ENCODE measurements at places on chromosomes 11 and 22.

DNA sequence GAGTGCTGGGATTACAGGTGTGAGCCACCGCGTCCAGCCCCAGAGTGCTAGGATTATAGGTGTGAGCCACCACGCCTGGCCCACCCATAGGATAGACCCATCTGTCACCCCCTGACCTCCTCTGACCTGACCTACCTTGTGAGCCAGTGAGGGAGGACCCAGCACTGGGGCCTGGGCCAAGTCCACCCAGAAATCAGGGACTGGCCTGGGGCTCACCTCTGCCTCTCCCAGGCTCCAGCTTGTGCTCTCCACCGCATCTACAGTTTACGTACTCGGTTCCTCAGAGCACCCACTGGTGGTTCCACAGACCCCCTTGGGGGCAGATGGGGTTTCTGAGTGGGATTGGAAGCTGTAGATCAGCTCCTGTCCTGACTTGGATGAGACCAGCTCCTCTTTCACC, 6.4 kb downstream of the SLC29A2 start:
- no peak for DNase-seq

- DNase-seq: no peak
Measured at GRCh38 chr11:103659206-103659618, 377.2 kb upstream of the DDI1 start.

GRCh38 chr22:23242473-23243001, 62.2 kb downstream of the BCR start:
- DNase-seq: no peak

- no peak for DNase-seq
Measured at GRCh38 chr11:83132191-83132590, 24.7 kb upstream of the PCF11 start.

DNA sequence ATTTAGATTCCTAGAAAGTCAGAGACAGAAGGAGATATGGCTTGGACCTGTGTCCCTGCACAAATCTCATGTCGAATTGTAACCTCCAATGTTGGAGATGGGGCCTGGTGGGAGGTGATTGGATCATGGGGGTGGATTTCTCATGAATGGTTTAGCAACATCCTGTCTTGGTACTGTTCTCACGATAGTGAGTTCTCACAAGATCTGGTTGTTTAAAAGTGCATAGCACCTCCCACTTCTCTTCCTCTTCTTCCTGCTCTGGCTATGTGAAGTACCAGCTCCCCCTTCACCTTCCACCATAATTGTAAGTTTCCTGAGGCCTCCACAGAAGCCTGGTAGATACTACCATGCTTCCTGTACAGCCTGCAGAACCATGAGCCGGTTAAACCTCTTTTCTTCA, 27.6 kb upstream of the PAMR1 start:
- DNase-seq: no peak

GRCh38 chr11:69770540-69770939, 4.6 kb downstream of the FGF4 start:
- DNase-seq: no peak

DNA sequence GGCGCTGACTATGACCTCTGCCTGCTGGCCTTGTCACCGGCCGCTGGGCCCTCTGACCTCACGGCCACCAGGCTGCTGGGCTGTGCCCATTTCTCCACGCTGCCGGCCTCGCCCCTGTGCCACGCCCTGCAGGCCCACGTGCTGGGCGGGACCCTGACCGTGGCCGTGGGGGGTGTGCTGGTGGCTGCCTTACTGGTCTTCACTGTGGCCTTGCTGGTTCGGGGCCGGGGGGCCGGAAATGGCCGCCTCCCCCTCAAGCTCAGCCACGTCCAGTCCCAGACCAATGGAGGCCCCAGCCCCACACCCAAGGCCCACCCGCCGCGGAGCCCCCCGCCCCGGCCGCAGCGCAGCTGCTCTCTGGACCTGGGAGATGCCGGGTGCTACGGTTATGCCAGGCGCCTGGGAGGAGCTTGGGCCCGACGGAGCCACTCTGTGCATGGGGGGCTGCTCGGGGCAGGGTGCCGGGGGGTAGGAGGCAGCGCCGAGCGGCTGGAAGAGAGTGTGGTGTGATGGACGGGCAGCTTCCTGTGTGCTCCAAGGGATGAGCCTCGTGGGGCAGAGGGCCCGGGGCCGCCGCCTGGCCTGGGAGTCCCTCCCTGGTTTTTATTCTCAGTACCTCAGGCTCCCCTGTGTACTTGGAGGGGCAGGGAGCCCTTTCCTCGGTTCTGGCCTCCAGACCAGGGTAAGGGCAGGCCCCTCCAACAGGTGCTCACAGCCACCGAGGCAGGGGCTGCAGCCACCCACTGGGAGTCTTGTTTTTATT, 3.0 kb downstream of the LRFN4 start:
- DNase-seq: no peak

GRCh38 chr11:131534611-131535010, 164.2 kb downstream of the NTM start:
- no peak for DNase-seq

DNA sequence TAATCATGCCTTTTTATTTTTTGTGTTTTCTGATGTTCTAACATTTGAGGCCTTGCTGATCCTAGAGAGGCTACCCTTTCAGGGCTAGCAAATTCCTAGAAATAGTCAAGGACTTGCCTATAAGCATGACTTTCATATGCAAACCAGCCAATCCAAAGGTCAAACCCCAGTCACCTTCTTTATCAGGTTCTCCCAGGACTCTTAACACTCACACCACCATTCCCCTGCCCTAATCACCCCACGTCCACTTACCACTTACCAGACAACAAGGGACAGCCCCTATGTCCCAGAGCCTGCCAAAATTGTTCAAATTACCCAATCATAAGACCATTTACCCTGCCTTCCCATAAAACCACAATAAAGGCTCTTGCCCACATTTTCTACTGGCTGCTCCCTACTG, 1339.8 kb downstream of the LRRC4C start:
- DNase-seq: no peak

GRCh38 chr11:74522776-74523175, 29.3 kb upstream of the LIPT2 start:
- no peak for DNase-seq

GRCh38 chr11:117986981-117987574, 884 bp downstream of the IL10RA start:
- DNase-seq: no peak

DNA sequence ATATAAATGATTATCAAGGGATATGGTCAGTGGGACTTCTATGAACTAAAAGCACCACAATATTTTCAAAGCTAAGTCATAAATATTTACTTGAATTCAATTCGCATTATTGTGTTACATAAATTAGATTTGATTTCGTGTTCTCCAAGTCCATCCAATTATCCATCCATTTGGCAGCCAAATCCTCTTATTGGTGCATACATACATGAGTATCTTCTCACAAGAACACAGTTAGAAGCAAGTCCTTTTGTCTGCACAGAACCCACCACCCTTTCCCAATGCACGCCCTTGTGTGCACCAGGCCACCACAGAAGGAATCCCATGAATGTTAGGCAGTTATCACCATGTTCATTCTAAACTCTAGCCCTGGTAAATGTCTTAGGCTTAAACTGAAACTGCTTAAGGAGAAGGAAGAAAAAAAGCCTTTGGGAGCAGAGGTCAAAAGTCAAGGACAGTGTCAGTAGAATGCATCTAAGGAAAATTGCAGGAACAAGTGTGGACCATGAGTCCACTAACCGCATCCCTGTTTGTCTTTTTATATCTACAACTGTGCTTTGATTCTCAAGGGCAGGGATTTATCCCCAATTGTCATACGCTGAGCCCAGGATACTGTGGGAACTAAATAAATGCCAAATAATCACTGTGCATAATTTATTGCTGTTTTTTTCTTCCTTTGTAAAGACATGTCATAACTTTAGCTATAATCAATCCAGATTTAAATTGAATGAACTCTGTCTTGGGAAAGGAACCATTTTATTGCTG, 108.2 kb upstream of the DDI1 start:
- DNase-seq: no peak

GRCh38 chr11:102010776-102011494, 36.3 kb upstream of the CFAP300 start:
- no peak for DNase-seq

- no peak for DNase-seq
Measured at GRCh38 chr11:253160-253885, 16.5 kb downstream of the PSMD13 start.

- DNase-seq: no peak
Measured at GRCh38 chr22:50408311-50408710, 65.2 kb downstream of the PPP6R2 start.

DNA sequence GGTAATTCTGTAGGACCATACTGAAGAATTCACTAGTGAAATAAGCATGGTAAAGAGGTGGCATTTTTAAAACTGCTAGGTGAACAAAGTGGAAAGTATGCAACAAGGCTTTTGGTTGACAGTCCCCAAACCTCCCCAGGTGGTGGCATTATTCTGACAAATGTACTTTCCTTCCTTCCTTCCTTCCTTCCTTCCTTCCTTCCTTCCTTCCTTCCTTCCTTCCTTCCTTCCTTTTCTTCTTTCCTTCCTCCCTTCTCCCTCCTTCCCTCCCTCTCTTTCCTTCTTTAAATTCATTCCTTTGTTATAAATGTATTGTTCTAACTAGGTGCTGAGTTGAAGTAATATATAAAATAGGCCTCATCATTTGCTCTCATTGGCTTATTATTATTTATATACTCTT, 284.7 kb upstream of the ANO5 start:
- DNase-seq: no peak

GRCh38 chr11:131815590-131815989, 445.2 kb downstream of the NTM start:
- no peak for DNase-seq

DNA sequence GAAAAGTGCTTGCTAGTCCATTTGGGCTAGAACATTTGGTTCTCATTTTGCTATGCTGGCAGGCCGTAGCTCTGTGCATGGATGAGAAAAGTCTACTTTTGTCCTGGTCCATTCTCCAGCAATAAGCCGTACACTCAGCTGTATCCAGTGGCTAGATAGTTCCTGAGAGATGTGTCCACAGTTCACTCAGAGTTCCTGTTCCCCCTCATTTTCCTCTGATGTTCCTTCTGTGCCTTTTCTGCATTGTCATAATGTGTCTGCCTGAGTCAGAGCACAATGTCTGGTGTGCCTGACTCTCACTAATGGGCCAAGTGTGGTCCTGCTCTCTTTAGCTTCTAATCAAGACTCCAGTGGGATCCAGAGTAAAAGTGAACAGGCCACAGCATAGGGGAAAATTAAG, 215.7 kb upstream of the CTSC start:
- DNase-seq: no peak

DNA sequence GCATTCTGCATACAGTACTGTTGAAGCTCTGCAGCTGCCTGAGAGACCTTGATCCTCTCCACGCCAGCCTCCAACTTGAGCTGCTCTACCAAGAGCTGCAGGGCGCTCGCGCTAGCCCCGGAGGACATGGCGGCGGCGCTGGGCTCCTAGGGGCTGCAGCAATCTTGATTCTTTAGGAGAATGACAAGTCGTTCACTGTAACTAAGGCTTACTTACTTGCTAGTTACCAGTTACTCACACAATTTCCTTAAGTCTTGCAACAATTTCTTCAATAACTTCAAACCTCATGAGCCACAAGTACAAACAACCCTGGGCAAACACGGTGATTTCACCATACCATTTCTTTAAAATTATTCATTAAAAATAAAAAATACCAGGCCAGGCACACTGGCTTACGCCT, 21.9 kb downstream of the SBF2 start:
- no peak for DNase-seq

DNA sequence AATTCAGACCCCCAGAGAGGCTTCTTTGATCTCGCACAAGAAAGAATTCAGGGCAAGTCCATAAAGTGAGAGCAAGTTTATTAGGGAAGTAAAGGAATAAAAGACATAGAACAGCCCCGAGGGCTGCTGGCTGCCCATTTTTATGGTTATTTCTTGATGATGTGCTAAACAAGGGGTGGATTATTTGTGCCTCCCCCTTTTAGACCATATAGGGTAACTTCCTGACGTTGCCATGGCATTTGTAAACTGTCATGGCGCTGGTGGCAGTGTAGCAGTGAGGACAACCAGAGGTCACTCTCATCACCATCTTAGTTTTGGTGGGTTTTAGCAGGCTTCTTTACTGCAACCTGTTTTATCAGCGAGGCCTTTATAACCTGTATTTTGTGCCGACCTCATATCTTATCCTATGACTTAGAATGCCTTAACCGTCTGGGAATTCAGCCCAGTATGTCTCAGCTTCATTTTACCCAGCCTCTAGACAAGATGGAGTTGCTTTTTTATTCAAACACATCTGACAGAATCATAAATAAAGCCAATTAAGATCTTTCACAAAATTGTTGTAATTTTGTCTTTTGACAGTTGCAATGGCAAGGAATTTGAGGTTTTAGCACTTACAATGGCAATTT, 7.6 kb downstream of the DDIAS start:
- DNase-seq: no peak

DNA sequence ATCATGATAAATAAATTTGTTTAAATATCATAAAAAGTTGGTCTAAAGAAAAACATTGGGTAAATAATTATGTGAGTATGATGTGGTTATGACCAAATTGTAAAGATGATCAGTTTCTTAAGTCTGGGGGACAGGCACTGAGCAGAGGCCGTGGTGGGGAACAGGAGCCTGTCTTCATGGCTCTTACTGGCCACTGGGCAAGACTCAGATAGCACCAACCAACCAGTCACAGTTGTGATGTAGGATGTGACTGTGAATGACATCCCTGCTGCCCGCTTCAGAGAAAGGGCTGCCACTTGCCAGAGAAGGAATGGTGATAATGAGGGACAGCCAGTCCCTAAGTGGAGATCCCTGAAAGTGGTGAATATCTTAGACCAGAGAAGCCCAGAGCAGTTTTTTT, 7.0 kb downstream of the PTPRJ start:
- DNase-seq: no peak

DNA sequence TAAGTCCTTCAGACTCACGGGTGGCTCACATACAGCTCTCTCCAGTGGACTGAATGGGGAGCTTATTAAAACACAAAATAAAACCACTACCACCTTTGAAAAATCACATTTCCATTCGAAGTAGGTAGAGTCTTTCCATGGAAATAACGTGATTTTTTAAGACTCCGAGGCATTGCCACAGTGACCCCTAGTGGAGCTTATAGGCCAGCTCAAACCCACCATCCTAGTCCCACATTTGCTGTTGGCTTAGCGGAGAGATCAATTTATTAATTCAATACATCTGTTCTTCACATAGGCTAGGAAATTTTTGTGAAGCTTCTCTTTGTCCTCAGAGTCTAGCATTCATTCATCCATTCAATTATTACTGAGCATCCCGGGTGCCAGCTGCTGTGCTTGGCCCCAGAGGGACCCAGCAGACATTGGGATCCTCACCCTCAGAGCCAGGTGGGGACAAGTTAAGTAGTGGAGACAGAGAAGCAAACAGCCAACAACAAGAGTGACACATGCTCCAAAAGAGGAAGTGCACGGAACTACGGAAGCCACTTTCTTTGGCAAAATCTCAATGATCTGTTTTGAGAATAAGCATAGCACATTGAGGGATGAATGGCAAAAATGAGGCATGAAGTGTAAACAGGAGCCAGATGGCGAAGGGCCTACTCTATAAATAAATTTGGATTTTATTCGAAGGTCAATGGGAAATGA, 10.2 kb upstream of the P4HA3 start:
- peak; percentile 18 for DNase-seq

DNA sequence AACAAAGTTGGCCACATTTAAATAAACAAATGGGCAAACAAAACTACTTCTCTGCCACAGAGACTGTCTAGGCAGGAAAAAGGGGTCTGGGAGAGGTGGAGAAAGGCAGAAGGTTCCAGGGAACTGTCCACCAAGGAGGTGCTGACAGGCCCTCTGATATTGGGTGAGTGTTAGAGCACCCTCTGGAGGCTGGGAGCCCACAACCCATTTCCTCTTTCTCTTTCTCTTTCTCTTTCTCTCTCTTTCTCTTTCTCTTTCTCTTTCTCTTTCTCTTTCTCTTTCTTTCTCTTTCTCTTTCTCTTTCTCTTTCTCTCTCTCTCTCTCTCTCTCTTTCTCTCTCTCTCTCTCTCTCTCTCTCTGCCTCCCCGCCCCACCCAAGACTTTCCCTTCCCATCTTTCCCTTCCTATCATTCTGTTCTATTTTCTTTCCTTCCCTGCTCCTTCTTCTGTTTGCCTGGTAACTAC, 912.8 kb downstream of the DLG2 start:
- DNase-seq: no peak

Data from NCI-H510A treated with DMSO at 0.1 percent for 48 hours (cell line).